ENCODE measurements at places on chromosomes 7 and 10.

DNA sequence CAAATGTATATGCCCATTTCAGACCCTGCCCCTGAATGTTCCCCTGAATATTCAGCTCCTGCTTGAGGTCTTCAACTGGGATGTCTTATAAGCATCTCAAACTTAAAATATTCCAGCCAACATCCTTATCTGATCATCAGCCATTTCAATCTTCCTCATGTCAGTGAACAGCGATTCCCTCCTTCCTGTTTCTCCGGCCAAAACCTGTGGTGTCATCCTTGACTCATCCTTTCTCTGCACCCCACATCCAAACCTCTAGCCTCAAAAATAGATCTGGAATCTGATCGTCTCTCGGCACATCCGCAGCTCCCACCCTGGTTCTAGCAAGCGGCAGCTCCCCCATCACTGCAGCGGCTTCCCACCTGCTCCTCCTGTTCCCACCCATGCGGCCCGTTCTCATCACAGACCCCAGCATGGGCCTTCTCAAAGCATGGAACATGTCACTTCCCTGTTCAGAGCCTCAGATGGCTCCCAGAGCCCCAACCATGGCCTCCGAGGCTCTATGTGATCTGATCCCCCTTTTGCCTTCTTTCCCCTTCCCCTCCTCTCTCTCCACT, 165.7 kb downstream of the HECW1 start:
- DNase-seq: no peak

DNA sequence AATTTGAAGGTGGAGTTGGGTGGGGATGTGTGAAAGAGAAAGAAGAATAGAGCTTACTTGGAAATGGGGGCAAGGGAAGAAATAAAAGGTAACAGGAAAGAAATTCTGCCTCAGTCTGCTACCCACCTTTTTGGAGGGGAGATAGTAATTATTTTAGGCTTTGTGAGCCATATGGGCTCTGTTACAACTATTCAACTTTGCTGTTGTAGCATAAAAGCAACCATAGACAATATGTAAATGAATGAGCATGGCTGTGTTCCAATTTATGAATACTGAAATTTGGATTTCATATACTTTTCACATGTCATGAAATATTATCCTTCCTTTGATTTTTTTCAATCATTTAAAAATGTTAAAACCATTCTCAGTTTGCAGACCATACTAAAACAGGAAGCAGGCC, 176.9 kb downstream of the HPSE2 start:
- DNase-seq: no peak

DNA sequence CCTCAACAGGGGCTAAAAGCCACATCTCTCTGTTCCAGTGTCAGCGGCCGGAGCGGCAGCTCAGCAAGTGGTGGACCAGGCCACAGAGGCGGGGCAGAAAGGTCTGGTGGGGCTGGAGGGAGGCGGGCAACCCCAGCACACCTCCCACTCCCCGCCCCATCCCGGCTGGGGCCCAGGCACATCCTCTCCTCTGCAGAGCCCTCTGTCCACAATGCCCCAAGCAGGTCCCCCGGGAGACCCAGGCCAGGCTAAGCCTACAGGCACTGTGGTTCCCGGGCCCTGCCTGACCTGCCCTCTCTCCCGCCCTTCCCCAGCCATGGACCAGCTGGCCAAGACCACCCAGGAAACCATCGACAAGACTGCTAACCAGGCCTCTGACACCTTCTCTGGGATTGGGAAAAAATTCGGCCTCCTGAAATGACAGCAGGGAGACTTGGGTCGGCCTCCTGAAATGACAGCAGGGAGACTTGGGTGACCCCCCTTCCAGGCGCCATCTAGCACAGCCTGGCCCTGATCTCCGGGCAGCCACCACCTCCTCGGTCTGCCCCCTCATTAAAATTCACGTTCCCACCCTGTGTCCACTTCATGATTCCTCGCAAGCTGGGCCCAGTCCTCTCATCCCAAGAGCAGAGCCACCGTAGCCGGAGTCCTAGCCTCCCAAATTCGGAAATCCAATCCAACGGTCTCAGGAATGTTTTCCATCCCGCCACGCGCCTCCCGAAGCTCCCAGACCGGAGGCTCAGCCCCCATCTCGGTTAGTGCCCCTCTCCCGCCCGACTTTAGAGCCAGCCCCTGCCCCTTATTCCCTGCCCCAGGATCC, 2.1 kb downstream of the ADIRF start:
- no peak for DNase-seq

- no peak for DNase-seq
Observed at GRCh38 chr7:120973849-120974248, 14.7 kb upstream of the CPED1 start.

- no peak for DNase-seq
Observed at GRCh38 chr7:139455789-139456188, 27.7 kb downstream of the KLRG2 start.

- DNase-seq: no peak
Observed at GRCh38 chr7:130481898-130482297, 10.0 kb upstream of the MEST start.

DNA sequence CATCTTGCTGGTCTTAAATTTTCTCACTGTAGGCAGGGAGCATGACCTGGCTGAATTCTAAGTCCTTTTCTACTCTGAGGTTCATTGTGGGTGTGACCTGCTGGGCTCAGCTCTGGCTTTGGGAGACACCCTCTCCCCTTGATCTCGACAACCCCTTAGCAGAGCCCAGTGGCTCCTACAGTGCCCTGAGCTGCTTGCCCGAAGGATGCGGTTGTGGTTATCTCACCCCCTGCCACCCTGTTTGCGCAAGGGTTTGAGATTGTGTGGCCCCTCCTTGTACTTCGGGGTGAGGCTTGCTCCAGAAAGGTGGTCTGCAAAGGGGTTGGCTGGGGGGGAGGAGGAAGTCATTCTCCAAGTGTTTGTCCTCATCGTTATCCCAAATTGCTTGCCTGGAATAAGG, 55.3 kb downstream of the TCF7L2 start:
- DNase-seq: no peak
